ENCODE measurements at places on chromosomes 6 and 20.

- no peak for DNase-seq
Observed at GRCh38 chr20:49758781-49759180, 45.1 kb upstream of the B4GALT5 start.

- no peak for DNase-seq
Observed at GRCh38 chr6:139204978-139205377, 70.1 kb downstream of the HECA start.

- no peak for DNase-seq
Observed at GRCh38 chr20:22423190-22423832, 161.1 kb downstream of the FOXA2 start.

GRCh38 chr6:24117021-24117420 lies 9.0 kb upstream of the NRSN1 start:
- DNase-seq, result no peak

DNA sequence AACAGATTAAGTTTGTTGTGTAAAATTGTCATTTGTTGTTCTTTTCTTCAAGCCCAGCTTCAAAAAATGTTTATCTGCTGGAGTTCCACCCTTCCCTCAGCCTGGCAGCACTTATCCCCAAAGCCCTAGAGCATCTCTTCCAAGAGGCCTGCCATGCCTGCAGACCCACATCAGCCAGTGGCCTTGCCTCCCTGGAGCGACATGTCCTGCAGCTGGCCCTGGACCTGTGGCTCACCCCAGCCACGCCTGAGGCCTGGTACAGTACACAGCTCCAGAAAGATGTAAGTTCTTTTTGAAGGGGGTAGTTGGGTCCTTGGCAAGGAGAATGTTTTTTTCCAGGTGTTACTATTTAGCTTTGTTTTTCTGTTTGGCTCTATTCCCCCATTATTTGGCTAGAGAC lies 124.8 kb downstream of the CD164 start:
- DNase-seq, result no peak

DNA sequence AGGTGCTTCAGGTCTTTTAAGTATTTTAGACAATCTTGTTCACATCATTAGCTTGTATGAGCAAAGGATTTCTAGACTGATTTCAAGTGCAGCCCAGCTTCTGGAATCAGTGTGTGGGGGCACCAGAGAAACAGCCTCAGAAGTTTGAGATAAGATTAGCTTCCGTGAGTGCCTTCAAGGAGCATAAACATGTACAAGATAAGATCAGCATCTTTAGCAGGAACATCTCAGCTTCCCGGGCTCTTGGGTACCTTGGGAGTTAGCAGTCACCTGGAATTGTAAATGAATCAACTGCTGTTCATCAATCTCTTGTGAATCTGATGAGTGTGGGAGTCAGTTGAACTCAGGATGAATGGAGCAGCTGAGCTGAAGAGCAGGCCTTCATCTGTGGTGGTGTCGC lies 12.0 kb upstream of the CITED2 start:
- no peak for DNase-seq

- peak; percentile 55 for DNase-seq
Observed at GRCh38 chr6:96841345-96841744, 4.1 kb upstream of the GPR63 start.

DNA sequence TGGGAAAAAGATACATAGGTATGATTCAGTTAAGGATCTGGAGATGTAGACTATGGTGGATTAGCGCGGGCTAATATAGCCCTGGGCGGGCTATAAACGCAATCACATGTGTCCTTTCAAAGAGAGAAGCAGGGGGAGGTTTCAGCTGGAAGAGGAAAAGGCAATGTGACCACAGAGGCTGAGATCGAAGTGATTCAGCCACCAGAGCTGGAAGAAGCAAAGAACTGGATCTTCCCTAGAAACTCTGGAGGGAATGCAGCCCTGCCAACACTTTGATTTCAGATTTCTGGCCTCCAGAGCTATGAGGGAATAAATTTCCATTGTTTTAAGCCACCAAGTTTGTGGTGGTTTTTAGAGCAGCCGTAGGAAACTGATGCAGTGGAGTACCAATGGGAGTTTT lies 81.5 kb upstream of the NHSL1 start:
- DNase-seq, result no peak

GRCh38 chr6:158283304-158283980 lies 28.8 kb upstream of the TULP4 start:
- peak; percentile 71 for DNase-seq

DNA sequence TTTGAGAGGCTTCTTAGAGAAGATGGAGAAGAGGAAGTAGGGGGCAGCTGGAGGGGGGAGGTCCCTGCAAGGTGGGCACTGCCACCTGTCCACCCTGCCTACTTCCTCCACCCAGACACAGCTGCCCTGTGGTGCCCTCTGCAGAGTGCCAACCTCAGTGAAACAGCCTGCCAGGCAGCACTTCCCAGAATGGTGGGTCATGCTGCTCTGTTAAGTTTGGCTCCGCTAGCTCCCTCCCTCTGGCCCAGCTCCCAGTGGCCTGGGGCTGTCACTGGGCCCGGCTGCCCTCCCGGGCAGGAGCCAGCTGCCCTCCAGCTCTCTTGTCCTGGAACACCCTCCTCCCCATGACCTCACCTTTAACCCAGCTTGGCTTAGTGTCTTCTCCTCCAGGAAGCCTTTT lies 5.1 kb upstream of the EPB41L1 start:
- no peak for DNase-seq

All from fibroblast of skin of right biceps (primary cell).